Pancreas (tissue), 10 donors: ENCODE measurements at places on chromosomes 3 and 15. TPM values are rescaled to one million over a fixed set of nuclear protein-coding genes. Genes with fewer than 3 reads are reported as not detected.
A peak's percentile ranks its signal among the peaks of the same experiment; 100 is the strongest.

DNA sequence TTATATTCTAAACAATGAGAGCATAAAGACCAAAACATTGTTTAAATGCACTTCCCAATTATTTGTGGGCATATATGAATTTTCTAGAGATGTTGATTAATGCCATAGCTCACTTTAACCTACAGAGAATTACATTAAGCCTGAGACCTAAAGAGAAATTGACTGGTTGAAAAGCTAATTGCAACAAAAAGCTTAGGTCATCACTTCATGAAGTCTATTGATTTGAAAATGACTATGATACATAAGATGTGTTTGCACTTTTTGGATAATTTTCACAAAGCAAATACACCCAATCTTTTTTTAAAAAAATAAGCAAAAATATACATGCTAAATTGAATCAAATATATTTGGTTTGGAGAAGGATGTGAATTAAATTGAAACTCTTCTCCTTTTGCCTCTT, 532.8 kb upstream of the GOLIM4 start:
- H3K4me1 ChIP-seq: no peaks in the 10 kb centered on the region
- H3K36me3 ChIP-seq: no peaks in the 10 kb centered on the region
- H3K27me3 ChIP-seq: no peaks in the 10 kb centered on the region
- DNase-seq: no peak

GRCh38 chr15:92811148-92811913, 88.8 kb upstream of the CHD2 start:
- peak overlapping the region; percentile 99 for H3K27ac ChIP-seq
- H3K4me3 ChIP-seq: peak overlapping the region; percentile 16
- no peaks in the 10 kb centered on the region for H3K27me3 ChIP-seq

- H3K27ac ChIP-seq: no peak overlapping the region
- no peak overlapping the region for H3K4me3 ChIP-seq
- DNase-seq: no peak
Observed at GRCh38 chr15:23561914-23562313, 3.6 kb upstream of the MKRN3 start.

DNA sequence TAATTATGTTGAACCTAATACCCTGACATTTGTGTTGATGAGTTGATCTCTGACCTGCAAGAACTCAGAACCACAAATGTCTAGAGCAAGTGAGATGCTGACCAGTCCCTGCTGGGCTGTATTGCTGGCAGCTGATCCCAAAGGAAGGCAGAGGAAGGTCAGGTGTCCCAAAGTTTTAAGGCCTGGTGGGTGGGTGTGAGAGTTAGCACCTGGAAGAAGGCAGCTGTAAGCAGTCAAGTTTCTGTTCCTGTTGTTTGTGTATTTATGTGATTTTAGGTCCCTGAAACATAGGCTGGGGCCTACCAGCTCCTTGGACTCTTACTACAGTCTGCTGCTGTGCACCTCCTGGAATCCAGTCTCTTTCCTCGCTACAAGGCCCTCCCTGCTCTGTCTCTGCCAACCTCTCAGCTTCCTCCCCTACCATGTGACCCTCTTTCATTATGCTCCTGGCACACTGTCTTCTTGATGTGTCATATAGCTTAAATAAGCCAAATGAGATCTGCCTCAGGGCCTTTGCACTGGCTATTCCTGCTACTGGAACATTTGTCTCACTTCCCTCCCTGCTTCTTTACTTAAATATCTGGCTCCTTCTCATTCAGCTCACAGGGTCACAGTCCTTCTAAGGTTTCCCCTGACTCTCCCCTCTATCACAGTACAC, 31.0 kb upstream of the ATOSA start:
- peaks cover 5% of the 10 kb centered on the region for H3K4me1 ChIP-seq
- H3K4me3 ChIP-seq: no peak overlapping the region
- H3K27me3 ChIP-seq: no peaks in the 10 kb centered on the region
- no peak for DNase-seq
- no peak overlapping the region for H3K27ac ChIP-seq
- no peaks in the 10 kb centered on the region for H3K36me3 ChIP-seq

- no peaks in the 10 kb centered on the region for H3K36me3 ChIP-seq
- peak overlapping the region; percentile 81 for H3K4me3 ChIP-seq
- peak; percentile 100 for DNase-seq
- H3K27me3 ChIP-seq: no peaks in the 10 kb centered on the region
- peaks cover 28% of the 10 kb centered on the region for H3K4me1 ChIP-seq
Observed at GRCh38 chr3:133573054-133573628, 345 bp upstream of the CDV3 start.

DNA sequence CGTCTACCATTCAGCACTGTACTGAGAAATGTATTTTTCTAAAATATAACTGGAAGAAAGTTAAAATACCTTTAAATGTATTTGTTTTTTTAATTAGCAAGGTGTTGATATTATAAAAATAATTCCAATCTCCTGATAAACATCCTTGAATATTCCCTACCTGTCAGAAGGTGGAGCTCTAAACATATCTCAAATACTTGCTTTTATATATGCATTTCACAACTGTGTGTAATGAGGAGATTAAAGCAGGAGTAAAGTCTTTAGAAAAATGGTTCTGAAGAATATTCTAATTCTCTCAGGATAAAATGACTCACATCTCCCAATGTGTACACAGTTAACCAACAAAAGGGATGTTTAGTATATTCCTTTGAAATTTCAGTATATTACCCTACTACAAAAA, 422.7 kb downstream of the PLCL2 start:
- H3K4me3 ChIP-seq: no peak overlapping the region
- H3K4me1 ChIP-seq: no peaks in the 10 kb centered on the region
- no peak overlapping the region for H3K27ac ChIP-seq
- no peaks in the 10 kb centered on the region for H3K36me3 ChIP-seq
- no peaks in the 10 kb centered on the region for H3K27me3 ChIP-seq

DNA sequence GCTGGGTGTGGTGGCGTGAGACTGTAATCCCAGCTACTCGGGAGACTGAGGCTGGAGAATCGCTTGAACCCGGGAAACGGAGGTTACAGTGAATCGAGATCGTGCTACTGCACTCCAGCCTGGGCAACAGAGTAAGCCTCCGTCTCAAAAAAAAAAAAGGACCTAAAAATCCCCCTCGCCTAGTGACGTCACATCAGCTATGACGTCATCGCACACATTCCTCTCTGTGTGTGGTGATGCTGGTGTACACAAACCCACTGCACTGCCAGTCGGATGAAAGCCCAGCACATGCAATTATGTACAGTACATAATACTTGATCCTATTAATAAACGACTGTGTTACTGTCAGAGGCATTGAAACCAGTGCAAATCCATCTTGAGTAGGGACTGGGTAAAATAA, 40.2 kb upstream of the SEC61A1 start:
- no peak overlapping the region for H3K4me3 ChIP-seq
- H3K36me3 ChIP-seq: no peaks in the 10 kb centered on the region
- no peaks in the 10 kb centered on the region for H3K4me1 ChIP-seq
- DNase-seq: no peak
- H3K27ac ChIP-seq: no peak overlapping the region

- H3K4me3 ChIP-seq: no peak overlapping the region
- H3K36me3 ChIP-seq: no peaks in the 10 kb centered on the region
- H3K27me3 ChIP-seq: no peaks in the 10 kb centered on the region
- H3K27ac ChIP-seq: no peak overlapping the region
- H3K4me1 ChIP-seq: peaks cover 5% of the 10 kb centered on the region
Observed at GRCh38 chr15:57640930-57641682, 49.4 kb downstream of the MYZAP start.

DNA sequence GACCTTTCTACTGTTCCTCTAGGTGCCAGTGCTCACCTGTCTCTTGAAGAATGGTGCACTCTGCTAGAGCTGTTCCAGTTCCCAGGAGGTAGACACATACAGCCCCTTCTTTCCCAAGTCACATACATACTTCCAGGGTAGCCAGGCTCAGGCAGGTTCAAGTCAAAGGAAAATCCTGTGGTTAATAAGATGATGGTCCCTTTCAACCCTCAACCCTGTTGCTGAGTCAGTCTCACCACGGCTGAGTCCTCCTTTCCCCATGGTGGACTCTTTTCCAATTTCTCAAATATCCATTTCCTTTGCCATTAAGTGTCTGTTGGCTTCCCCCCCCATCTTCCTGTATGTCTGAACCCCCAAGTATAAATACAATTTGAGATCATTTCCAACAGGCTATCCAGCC, 56.1 kb upstream of the ACAN start:
- no peak overlapping the region for H3K27ac ChIP-seq
- H3K36me3 ChIP-seq: no peaks in the 10 kb centered on the region
- DNase-seq: no peak
- H3K4me3 ChIP-seq: no peak overlapping the region
- H3K27me3 ChIP-seq: peaks cover 8% of the 10 kb centered on the region

GRCh38 chr15:46682969-46683791, 1034.1 kb upstream of the SEMA6D start:
- DNase-seq: no peak
- H3K27me3 ChIP-seq: no peaks in the 10 kb centered on the region
- no peak overlapping the region for H3K4me3 ChIP-seq
- no peaks in the 10 kb centered on the region for H3K4me1 ChIP-seq
- H3K36me3 ChIP-seq: no peaks in the 10 kb centered on the region
- H3K27ac ChIP-seq: no peak overlapping the region

DNA sequence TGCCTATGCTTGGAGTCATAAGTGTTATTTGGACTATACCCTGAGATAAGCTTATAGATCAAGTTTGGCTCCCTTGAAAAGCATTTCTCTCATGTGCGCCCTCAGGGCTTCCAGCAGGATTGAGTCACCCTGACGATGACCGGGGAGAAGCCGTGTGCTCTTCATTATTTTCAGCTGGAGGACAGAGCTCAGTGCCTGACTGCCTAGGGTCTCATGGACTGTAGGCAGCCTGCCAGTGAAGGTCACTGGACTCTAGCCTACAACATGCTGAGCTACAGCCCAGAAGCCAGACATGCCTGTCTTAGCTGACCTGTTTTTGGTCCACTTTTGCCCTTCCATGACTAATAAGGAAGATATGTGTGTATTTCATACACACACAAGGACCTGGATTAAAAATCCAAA, 31.6 kb upstream of the NUDT16 start:
- H3K36me3 ChIP-seq: no peaks in the 10 kb centered on the region
- no peaks in the 10 kb centered on the region for H3K27me3 ChIP-seq
- DNase-seq: no peak
- no peaks in the 10 kb centered on the region for H3K4me1 ChIP-seq
- no peak overlapping the region for H3K4me3 ChIP-seq

GRCh38 chr3:11661827-11662226, 18.1 kb upstream of the VGLL4 start:
- no peaks in the 10 kb centered on the region for H3K27me3 ChIP-seq
- H3K27ac ChIP-seq: no peak overlapping the region
- peak; percentile 51 for DNase-seq
- H3K4me1 ChIP-seq: peaks cover 18% of the 10 kb centered on the region
- no peaks in the 10 kb centered on the region for H3K36me3 ChIP-seq
- H3K4me3 ChIP-seq: no peak overlapping the region

- no peak for DNase-seq
- H3K4me1 ChIP-seq: no peaks in the 10 kb centered on the region
- no peak overlapping the region for H3K4me3 ChIP-seq
Observed at GRCh38 chr3:85652360-85652759, 693.6 kb downstream of the CADM2 start.

DNA sequence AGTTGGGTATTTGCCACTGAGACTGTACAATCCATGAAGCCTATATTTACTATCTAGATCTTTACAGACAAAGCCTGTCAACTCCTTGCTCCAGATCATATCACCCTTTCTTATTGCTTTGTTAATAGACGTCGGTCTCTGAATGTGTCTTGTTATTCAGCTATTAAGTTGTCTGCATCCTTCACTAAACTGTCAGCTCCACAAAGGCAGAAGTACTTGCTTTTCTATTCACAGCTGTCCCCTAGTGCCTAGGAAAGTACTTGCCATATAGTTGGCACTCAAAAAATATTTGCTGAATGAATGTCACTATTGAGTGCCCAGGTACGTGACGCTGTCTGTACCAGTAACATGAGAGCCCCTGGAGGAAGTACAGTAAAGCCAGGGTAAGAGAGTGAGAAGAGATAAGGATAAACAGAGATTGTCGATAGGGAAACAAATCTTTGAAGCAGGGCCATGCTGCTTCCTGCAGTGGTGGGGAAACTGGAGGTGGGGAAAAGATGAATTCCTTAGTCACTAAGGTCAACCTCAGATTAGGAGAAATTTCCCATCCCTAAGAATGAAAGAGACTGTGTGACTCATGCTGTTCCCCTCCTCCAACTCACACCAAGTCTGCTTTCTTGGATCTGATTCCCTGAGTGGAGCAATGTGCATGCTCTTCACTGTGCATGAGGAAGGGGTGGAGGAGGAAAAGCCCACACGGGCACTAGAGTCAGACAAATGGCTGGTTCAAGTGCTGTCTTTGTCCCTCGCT, 36.3 kb downstream of the PRICKLE2 start:
- no peaks in the 10 kb centered on the region for H3K27me3 ChIP-seq
- H3K4me1 ChIP-seq: peaks cover 32% of the 10 kb centered on the region
- H3K27ac ChIP-seq: peak overlapping the region; percentile 87
- no peak overlapping the region for H3K4me3 ChIP-seq
- DNase-seq: peak; percentile 26

- no peaks in the 10 kb centered on the region for H3K4me1 ChIP-seq
- H3K27me3 ChIP-seq: no peaks in the 10 kb centered on the region
- H3K27ac ChIP-seq: no peak overlapping the region
- H3K36me3 ChIP-seq: no peaks in the 10 kb centered on the region
Observed at GRCh38 chr15:39843565-39843964, 60.9 kb upstream of the FSIP1 start.

GRCh38 chr3:11910971-11911531, 64.4 kb upstream of the TAMM41 start:
- no peaks in the 10 kb centered on the region for H3K36me3 ChIP-seq
- H3K27ac ChIP-seq: no peak overlapping the region
- no peaks in the 10 kb centered on the region for H3K4me1 ChIP-seq
- peaks cover 3% of the 10 kb centered on the region for H3K27me3 ChIP-seq

DNA sequence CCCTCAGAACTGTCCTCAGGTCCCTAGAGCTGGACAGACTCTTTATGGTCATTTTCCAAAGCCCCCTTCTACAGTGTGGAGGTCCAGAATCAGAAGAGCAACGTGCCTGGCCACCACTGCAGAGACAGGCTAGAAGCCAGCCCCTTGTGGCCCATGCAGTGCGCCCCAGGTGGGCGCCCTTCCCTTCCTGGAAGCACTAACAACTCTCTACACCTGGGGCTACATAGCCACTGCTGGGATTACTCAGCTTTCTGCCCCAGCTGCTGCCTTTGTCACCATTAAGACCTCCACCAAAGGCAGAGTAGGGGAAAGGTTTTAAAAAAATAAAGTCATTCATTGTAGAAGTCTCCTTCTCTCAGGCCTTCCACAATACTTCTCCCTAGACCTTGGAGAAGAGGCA, 2.3 kb downstream of the RASGRP1 start:
- no peak overlapping the region for H3K27ac ChIP-seq
- no peaks in the 10 kb centered on the region for H3K4me1 ChIP-seq
- no peak overlapping the region for H3K4me3 ChIP-seq
- H3K27me3 ChIP-seq: no peaks in the 10 kb centered on the region
- DNase-seq: no peak

DNA sequence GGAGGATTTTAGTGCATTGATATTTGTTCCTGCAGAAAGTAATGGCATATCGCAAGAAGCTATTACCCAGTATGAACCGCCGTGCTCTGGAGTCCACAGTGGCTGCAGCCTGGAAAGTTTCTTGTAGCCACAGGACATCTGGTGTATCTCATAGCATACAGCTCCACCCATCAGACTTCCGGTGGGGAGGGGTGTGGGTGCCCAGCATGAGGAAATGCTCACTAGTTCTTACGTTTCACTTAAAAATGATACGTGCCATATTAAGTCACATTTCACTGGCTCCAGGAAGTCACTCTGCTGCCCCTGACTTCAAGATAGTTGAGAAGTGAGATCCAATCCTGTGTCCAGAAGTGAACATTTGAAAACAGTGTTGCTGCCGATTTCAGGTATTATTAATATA, 990.4 kb downstream of the GBE1 start:
- no peaks in the 10 kb centered on the region for H3K4me1 ChIP-seq
- H3K27ac ChIP-seq: no peak overlapping the region
- peak; percentile 28 for DNase-seq
- no peaks in the 10 kb centered on the region for H3K36me3 ChIP-seq
- H3K4me3 ChIP-seq: no peak overlapping the region

SLC6A20 gene
- 4.2 TPM for total RNA-seq

FBXL22 gene
- total RNA-seq: 0.92 TPM

CTXND1 gene
- 0.94 TPM for total RNA-seq

LMAN1L gene
- not detected for total RNA-seq

DENND4A gene
- total RNA-seq: 28.6 TPM

CSPG4 gene
- total RNA-seq: 0.95 TPM
